H7 (cell line): ENCODE measurements at places on chromosomes 7 and 10.

GRCh38 chr10:7157091-7157490, 253.7 kb downstream of the SFMBT2 start:
- no peak for DNase-seq

DNA sequence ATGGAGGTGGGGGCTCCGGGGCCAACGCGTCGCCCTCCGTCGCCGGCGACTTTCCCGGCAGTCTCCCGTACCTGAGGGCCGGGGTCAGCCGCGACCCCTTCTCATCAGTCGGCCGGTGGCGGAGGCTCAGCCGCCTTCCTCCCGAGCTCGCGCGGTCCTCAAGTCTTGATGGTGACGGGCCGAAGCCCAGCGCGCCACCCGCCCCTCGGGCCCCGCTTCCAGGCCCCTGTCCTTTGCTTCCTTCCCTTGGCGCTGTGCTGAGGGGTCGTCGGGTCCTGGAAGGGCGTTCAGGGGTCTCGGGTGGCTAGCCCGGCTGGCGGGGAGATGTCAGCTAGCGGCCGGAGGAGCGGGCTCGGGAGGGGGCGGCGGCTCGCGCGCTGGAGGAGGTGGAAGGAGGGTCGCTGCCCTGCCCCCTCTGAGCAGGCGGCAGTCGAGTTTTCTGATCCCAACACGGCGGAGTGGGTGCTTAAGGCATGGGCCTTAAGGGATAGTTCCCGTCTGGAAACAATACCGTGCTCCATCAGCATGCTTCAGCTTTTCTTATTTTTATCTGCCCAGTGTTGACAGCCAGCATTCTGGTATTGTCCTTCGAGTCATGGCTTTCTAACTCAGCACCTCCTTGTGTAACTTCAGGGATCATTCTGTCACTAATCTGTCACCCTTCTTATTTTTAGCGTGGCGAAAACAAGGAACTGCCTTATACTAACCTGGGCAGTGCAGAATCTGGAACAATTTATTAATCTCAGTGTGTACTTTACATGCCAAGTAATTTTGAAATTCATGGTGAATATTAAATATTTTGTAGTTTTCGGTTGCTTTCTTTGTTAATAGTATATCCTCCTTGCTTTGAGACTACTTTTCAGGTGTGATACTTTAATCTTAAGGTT, 748 bp downstream of the PHTF2 start:
- peak; percentile 67 for DNase-seq

DNA sequence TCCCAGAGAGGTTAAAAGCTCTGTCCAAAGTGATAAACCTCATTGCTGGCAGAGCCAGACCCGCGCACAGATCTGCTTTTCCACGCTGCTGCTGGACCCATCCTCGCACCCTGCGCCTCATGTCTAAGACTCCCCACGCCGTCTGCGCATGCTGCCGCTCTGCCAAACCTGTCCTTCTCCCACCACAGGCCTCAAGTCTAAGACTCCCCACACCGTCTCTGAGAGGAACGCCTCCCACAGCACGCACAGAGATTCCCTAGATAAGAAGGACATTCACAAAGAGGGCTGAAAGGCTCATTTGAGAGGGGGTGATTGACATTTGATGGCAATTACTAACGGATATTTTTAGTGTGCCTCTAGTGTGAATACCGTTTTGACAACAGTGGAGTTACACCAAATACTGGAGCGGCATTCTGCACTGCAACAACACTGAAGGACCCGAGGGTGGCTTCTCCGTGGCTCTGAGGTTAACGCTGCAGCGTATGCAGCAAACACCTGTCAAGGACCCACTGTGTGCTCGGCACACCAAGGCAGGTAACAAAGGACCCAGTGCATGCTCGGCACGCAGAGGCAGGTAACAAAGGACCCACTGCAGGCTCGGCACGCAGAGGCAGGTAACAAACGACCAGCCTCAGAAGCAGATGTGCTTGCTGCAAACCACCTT, 231.4 kb downstream of the DNAJB6 start:
- no peak for DNase-seq

GRCh38 chr7:72492461-72493065, 80.4 kb upstream of the CALN1 start:
- DNase-seq = no peak

- no peak for DNase-seq
Measured at GRCh38 chr7:157949711-157950110, 612.9 kb downstream of the DNAJB6 start.

GRCh38 chr7:94650147-94651051, 5.5 kb downstream of the SGCE start:
- DNase-seq = no peak

- DNase-seq = no peak
Measured at GRCh38 chr10:43135656-43136055, 2.6 kb upstream of the CSGALNACT2 start.

DNA sequence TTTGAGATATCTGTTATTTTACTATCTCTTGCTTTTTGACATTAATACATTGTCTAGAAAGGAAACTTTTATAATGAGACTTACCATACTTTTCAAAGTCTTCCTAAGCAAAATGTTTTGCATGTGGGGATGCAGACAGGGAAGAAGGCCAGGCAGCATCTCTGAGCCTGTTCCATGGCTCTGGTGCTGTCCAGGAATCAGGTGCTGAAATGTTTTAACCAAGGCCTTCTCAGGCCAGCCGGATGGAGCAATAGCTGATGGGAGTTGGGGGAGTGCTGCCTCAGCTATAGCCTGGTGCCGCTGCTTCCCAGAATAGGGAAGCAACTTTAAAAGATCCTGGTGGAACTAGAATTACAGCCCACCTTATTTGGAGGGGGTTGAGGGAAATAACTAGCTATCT, 38.5 kb downstream of the CRTAC1 start:
- peak; percentile 69 for DNase-seq

GRCh38 chr7:108403597-108404217, 52.5 kb downstream of the NRCAM start:
- no peak for DNase-seq

DNA sequence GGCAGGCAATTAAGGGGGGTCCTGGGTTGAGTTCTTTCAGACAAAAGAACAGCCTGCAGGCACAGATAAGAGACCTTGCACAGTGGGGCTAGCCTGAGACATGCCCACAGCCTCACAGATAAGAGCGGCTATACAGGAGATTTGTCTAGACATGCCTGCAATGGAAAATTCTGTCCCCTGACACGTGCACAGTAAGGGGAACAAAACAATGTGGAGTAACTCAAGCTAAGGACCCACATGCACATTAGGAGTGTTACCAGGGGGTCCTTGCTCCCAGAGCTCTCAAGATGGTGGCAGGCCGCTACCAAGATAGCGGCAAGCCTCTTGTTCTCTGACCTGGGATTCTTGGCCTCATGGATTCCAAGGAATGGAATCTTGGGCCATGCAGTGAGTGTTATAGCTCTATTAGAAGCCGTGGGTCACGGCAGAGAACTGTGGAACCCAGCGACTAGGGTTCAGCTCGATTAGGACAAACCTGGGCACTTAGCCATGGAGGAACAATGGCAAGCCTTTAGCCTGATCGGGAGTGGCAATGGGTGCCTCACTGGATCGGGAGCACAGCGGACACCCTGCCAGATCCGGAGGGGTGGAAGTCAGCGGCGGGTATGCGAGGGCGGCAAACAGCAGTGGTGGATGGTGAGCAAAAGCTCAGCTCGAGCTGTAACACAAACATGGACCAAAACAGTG, 196.9 kb downstream of the CCSER2 start:
- DNase-seq = no peak

DNA sequence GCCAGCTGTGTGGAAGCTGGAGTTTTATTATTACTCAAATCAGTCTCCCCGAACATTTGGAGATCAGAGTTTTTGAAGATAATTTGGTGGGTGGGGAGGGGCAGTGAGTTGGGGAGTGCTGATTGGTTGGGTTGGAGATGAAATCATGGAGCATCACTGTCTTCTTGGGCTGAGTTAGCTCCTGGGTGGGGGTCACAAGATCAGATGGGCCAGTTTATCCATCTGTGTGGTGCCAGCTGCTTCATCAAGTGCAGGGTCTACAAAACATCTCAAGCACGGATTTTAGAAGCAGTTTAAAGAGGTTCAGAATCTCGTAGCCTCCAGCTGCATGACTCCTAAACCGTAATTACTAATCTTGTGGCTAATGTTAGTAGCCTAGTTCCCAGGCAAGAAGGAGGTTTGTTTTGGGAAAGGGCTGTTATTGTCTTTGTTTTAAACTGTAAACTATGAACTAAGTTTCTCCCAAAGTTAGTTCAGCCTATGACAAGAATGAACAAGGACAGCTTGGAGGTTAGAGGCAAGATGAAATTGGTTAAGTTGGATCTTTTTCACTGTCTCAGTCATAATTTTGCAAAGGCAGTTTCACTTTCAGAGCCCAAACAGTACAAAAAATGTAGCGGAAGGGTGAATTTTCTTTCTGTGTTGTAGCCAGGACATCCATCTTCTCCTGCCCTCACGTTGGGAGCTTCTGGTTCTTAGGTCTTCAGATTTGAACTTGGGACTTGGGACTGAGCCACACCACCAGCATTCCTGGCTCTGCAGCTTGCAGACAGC, 43.1 kb downstream of the KLF6 start:
- no peak for DNase-seq

DNA sequence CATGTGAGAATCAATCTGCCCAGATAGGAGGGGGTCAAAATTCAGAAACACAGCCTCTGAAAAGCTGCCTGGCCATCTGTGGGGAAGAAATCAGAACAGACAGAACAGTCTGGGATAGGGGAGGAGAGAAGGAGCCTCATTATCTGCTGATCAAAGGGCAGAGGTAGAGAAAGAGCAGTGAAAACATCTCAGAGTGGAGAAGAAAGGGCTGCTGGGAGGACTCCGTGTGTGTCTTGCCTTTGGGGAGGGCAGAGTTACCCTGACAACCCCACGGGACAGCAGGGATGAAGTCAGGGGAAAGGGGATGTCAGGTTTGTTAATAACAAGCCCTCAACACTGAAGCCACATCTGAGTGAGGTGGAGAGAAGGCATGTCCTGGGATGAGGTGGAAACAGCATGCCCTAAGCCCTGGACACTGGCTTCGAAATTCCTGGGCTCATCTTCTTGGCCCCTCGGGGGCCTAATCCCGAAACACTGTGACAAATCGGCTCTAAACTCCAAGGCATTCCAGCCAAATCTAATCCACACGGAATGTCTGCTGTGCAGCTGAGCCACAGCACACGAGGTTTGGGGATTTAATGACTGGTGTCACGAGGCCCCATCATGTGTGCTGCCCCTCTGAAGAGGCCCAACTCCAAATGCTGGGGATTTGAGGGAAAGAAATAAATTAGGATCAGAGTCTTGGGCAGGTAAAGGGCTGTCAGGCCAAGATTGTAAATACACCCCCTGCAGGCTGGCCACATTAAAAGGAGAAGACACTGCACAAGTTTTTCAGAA, 82.8 kb upstream of the FGFR2 start:
- DNase-seq = no peak
